Fibroblast of skin of back (primary cell): ENCODE measurements at places on chromosomes 5 and 9.

- DNase-seq: no peak
These were observed 83.9 kb upstream of the HCN1 start for GRCh38 chr5:45779874-45780671.

GRCh38 chr5:139903795-139904565 lies 108.4 kb downstream of the PSD2 start:
- peak; percentile 13 for DNase-seq

DNA sequence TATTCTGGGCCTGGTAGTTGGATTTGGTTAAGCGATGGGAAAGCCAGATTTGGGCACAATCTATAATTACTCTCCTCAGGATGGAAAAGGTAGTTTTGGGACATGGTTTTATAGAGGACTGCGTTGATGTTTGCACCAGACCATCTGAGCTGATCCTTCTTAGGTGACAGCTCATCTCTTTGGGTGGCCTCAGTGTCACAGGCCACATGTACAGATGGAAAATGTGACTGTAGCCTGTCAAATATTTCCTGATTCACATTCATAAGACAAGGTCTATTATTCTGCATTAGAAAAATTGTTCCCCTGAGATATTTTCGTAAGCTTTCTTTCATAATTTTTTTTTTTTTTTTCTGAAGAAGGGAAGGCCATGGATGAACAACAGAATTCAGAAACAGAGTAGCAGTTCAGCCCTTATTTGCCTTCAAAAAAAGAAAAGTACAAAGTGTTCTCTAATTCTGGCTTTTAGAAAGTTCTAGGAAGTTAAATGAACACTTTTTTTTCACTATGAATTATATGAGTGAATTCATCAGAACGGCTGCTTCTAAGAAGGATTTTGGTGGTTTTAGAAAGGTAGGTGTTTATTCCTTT lies 81.0 kb downstream of the NNT start:
- DNase-seq: no peak

DNA sequence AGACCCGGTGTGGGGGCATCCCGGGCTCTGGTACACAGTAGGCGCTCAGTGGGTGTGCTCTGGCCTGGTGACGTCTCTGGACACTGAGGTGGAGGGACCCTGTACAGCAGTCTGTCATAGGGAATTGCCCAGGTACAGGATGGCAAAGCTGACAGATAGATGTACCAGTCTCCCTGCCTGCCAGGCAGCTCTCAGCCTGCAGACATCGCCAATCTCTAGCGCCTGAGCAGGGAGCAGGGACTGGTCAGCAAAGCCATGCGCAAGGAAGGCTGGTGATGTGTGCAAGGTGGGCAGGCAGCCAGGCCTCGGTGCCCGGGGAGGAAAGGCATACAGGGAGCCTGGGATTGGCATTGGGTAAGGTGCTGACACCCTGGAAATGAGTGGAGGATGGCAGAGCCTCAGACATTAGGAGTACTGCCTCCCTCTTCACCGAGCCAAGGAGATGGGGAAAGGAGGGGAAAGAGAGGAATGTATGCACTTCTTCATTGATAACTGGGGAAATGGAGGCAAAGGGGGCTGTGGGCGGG lies 33.9 kb upstream of the BRD3 start:
- no peak for DNase-seq

DNA sequence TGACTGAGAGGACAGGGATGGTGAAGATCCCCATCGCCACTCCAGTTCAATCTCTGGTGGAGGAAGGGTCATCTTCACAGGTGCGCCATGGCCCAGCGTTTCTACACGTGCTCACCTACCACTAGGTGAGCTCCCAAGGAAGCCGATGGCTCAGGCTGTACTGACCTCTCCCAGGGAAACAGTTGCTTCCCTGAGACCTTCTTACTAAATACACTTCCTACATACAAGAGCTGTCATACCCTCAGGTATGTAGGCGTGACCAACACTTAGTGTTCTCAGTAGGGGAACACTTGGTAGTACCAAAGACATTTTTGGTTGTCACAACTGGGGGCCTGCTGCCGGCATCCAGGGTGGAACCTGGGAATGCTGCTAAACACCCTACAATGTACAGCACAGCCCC lies 75.2 kb downstream of the TENT4A start:
- no peak for DNase-seq

GRCh38 chr5:181151146-181151545 lies 3.8 kb downstream of the OR2V2 start:
- no peak for DNase-seq

GRCh38 chr5:74889523-74890105 lies 23.4 kb upstream of the FAM169A start:
- no peak for DNase-seq

DNA sequence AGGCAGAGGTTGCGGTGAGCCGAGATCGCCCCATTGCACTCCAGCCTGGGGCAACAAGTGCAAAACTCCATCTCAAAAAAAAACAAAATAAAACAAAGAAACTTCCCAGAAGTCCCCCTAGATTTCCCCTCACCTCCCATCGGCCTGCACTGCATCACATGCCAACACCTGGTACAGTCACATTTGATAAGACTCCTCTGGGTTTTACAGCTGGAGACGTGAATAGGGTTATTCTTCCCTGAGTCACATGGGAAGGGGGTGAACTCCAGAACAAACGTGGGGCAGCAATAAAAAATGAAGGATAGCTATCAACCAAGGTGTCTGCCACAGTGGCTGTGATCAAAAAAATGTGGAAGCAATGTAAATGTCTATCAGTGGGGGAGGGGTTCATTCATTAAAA lies 26.0 kb downstream of the SPRY4 start:
- no peak for DNase-seq

DNA sequence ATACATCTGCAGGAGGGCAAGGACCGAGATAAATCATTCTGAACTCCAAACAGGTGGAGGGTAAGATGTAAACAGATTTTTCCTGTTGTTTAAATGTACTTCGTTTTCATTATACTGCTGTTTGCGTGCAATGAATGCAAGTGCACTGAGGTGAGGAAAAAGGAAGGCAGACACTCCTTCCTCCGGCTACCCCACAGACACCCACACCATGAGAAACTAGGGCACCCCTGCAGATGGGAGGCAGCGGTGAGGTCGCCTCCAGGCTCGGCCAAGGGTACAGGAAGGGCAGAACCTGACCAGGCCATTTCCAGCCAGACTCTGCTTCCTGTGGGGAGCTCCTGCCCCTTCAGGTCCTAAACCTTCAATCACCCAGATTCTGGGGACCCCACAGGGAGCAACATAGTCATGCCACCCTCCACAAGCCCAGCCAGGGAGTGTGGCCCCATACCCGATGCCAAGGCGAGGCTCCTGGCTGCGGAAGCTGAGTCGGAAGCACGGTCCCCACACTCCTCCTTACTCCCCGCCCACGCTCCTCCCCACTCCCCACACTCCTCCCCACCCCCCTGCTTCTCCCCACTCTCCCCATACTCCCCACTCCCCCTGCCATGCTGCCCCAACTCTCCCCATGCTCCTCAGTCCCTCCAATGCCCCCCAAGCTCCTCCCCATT lies 37.1 kb downstream of the VAV2 start:
- no peak for DNase-seq

DNA sequence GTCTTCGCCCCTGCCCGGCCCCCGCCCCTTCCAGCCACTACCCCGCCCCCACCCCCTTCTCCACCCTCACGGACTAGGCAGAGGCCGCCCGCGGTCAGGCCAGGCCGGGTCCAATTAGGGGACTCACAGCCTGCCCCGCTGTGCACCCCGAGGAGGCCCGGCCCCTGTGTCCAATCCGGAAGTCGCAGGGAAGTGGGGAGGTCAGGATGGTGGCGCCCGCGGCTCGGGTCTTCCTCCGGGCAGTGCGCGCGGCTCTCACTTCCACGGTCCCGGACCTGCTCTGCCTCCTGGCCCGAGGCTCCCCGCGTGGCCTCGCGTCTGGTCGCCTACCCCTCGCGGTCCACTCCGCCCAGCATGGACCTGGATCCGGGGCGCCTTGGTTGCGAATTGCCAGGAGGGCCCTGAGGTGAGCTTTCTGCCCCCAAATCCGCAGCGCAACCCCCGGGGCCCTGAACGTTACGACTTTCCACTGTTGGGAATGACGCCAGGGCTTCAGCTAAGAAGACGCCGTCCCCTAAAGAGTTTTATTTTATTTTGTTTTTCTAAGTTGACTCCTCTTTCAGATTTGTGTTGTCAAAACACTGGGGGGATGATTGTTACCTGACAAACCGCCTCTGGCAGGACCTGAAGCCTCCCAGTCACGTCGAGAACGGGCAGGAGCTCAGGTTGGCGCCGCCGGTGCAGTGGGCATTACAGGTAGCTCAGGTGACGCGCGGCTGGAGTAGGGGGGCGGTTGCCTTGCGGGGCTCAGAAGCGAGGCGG lies 763 bp upstream of the IRX2 start:
- DNase-seq: peak; percentile 69

GRCh38 chr5:35776757-35777156 lies 79.9 kb upstream of the IL7R start:
- no peak for DNase-seq

DNA sequence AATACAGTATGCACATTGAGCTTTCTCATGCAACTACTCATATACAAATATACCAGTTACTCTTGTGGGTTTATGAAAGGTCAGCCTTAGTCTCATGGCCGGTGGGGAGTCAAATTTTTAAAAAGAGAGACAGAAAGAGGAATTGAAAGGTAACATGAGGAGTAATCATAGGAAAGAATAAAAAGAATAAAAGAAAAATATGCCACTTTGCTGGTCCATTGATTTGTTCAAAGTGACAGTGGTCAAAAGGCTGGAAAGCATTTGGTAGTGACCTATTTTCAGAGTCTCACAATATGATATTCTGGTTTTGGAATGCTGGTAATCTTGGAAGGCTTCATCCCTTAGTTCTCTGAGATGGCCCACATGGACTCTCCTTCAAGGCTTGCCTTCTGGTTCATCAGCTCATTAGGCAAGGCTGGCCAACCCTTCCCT lies 67.0 kb downstream of the ZNF366 start:
- DNase-seq: peak; percentile 27

- peak; percentile 70 for DNase-seq
These were observed 26.2 kb upstream of the BICD2 start for GRCh38 chr9:92790542-92791527.

- no peak for DNase-seq
These were observed 34.0 kb downstream of the PPARGC1B start for GRCh38 chr5:149764086-149764485.

DNA sequence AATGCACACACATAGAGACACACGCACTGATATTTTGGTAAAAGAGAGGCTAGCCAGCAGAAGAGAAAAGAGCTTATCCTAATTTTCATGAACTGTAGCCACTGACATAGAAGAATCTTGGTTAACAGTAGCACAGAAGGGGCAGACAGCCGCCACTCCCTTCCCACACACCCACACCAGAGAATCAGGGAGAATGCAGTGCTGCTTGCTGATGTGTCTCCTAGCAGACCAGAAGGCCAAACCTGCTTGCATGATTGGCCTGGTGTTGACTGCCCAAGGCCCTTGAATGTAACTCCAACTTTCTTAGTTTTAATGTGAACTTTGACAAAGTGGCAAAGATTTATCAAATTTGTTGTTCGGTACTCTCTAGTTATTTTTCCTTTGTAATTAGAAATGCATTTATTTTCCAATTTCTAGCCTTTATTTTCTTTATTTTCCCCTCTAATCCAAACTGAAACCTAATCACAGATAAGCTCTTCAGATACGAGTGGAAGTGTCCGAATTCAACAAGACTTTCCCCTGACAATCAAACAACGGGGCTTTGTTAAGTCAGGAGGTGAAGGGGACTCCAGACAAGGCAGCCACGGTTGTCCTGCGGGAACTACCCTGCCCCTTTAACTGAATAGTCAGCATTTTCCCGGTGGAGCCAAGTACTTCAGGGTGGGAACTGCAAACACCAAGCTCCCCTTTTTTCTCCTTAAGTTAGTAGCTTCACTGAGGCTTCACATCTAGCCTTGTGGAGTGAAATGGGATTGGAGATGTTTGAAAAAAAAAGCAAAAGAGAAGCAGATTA lies 81.9 kb upstream of the CTSL start:
- DNase-seq: no peak

GRCh38 chr5:177430140-177430951 lies 3.9 kb downstream of the GRK6 start:
- DNase-seq: no peak

GRCh38 chr5:104045987-104046386 lies 483.4 kb upstream of the NUDT12 start:
- no peak for DNase-seq

- no peak for DNase-seq
These were observed 15.1 kb upstream of the CXCL14 start for GRCh38 chr5:135593886-135594285.

DNA sequence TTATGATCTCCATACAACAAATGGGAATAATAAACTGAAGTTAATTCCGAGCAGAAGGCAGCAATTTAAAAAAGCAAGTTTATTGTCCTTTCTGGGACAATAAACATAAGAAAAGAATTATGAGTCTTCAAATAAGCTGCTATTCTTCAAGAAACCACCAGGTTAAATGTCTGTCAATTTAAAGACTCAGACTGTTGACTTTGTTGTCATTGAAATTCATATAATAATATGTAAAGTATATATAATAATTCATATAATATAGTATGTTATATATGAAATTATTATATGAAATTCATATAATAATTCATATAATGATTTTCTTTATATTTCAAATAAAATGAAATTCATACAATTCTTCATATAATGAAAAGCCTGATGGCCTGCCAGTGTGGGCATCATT lies 497.5 kb upstream of the RGMB start:
- no peak for DNase-seq

DNA sequence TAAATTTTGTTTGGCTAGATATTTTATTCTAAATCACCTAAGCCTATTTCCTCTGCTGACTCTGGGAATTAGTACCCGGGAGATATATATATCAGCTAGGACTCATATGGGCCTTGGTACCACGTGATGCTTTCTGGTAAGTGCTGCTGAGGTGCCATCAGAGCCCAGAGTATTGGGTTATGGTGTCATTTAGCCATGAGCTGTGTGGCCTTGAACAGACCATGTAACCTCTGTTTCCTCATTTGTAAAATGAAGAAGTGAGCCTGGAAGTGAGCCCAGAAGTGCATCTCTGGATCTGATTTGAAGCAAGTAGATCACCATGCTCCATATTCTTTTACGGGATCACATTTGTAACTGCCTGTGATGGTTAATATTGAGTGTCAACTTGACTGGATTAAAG lies 126.1 kb downstream of the GPBP1 start:
- no peak for DNase-seq

DNA sequence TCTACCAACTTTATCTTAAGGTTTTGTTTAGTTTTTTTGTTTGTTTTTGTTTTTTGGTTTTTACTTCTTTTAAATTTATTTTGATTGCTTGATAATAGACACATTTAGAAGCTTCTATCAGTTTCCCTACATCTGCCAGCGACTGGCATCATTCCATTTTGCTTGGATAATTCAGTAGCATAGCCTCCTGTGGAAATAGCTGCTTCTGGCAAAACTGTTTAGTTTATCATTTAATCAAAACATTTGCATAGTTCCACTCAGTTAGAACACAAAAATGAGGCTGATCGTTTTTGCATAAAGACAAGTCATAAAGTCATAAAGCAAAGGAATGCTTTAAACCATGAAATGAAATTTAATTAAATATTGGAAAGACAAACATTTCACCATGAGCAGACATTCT lies 133.7 kb upstream of the NFIL3 start:
- no peak for DNase-seq

DNA sequence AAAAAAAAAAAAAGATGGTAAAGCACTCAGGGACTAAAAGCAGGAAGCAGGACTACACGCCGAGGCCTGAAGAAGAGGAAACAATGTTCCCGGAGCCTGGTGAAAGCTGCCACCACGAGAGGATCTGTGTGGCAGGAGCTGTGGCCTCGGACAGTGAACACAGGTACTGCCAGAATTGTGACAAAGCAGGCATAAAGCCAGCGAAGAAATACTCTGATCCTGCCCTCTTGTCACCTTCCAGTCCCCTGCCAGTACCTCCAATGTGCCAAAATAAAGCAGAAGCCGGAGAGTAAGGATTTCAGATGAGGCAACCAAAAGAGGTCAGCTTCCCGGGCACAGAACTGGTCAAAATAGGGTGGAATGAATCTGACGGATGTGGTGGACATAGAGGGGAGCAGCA lies 211.5 kb upstream of the TARS1 start:
- DNase-seq: no peak
